ENCODE measurements at places on chromosomes 3 and 15. TPM values are rescaled to one million over a fixed set of nuclear protein-coding genes. Genes with fewer than 3 reads are reported as not detected.

The CHRNB4 gene
- not detected for total RNA-seq

The ADIPOQ gene
- total RNA-seq: not detected

The RBP2 gene
- total RNA-seq: not detected

The CCRL2 gene
- 0.26 TPM for total RNA-seq

The ATP13A5 gene
- not detected for total RNA-seq

The GPR27 gene
- total RNA-seq: under 0.01 TPM

The NPAP1 gene
- total RNA-seq: not detected

The LRRC58 gene
- total RNA-seq: 21.1 TPM

The FAIM gene
- total RNA-seq: 9.4 TPM

The MEGF11 gene
- under 0.01 TPM for total RNA-seq

The SAXO2 gene
- 0.66 TPM for total RNA-seq

The GOLGA6D gene
- total RNA-seq: not detected

The ARIH2 gene
- 91.7 TPM for total RNA-seq

The TGM4 gene
- total RNA-seq: not detected

The CLDN16 gene
- under 0.01 TPM for total RNA-seq

The GOLGA8G gene
- not detected for total RNA-seq

The NTRK3 gene
- not detected for total RNA-seq

The USP13 gene
- total RNA-seq: 8.7 TPM

The C3orf62 gene
- 1.5 TPM for total RNA-seq

The CFAP20DC gene
- total RNA-seq: 3.8 TPM

The MGA gene
- 33.7 TPM for total RNA-seq

The ACVR2B gene
- 2.3 TPM for total RNA-seq

The DCBLD2 gene
- total RNA-seq: 69.9 TPM

The DNAH12 gene
- under 0.01 TPM for total RNA-seq

The FBLN2 gene
- 138 TPM for total RNA-seq

The P3H2 gene
- 4.6 TPM for total RNA-seq

The SAMD7 gene
- total RNA-seq: not detected

The IL16 gene
- 5.0 TPM for total RNA-seq

The ALDH1A2 gene
- 7.7 TPM for total RNA-seq

The PSTPIP1 gene
- total RNA-seq: 0.77 TPM

The ADCY5 gene
- 0.51 TPM for total RNA-seq

The CACNA2D2 gene
- total RNA-seq: under 0.01 TPM

The GXYLT2 gene
- total RNA-seq: 14.1 TPM

The ATP10A gene
- 12.7 TPM for total RNA-seq

The CCDC39 gene
- total RNA-seq: under 0.01 TPM

The BCL2A1 gene
- total RNA-seq: 5.9 TPM

The NR2F2 gene
- 9.2 TPM for total RNA-seq

The DUOX2 gene
- not detected for total RNA-seq

The DUT gene
- 47.6 TPM for total RNA-seq

The CFAP92 gene
- under 0.01 TPM for total RNA-seq

The MASP1 gene
- 328 TPM for total RNA-seq

The CYP11A1 gene
- 0.33 TPM for total RNA-seq

The MTHFS gene
- total RNA-seq: 21.6 TPM

The NR2E3 gene
- total RNA-seq: 0.77 TPM

The MUC20 gene
- under 0.01 TPM for total RNA-seq

The GPR149 gene
- total RNA-seq: not detected

The HGD gene
- total RNA-seq: under 0.01 TPM

The THSD4 gene
- total RNA-seq: 58.0 TPM

The C3orf80 gene
- total RNA-seq: 0.26 TPM

The POLQ gene
- 4.1 TPM for total RNA-seq

The UTS2B gene
- 0.99 TPM for total RNA-seq

The RAB43 gene
- 12.1 TPM for total RNA-seq

The LTF gene
- total RNA-seq: not detected

The RTP1 gene
- not detected for total RNA-seq

All from fibroblast of lung (primary cell).